ENCODE measurements at places on chromosomes 13 and 19. TPM values are rescaled to one million over a fixed set of nuclear protein-coding genes. Genes with fewer than 3 reads are reported as not detected.
A peak's percentile ranks its signal among the peaks of the same experiment; 100 is the strongest.

- DNase-seq: no peak
Measured at GRCh38 chr13:69450245-69450644, 657.4 kb upstream of the ATXN8OS start.

DNA sequence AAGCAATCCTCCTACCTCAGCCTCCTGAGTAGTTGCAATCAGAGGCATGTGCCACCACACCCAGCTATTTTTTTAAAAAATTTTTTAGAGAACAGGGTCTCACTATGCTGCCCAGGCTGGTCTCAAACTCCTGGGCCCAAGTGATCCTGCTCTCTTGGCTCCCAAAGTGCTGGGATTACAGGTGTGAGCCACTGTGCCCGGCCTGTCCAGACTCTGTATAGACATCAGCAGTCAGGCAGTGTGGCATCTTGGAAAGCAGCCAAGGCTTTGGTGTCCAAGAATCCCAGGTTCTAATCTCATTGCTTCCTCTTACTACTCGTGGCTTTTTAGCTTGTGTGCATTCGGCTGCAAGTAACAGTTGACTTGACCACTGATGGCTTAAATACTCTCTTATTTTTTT lies 43.4 kb downstream of the BICRA start:
- DNase-seq: no peak

GRCh38 chr13:106393776-106394175 lies 141.7 kb downstream of the EFNB2 start:
- no peak for DNase-seq

DNA sequence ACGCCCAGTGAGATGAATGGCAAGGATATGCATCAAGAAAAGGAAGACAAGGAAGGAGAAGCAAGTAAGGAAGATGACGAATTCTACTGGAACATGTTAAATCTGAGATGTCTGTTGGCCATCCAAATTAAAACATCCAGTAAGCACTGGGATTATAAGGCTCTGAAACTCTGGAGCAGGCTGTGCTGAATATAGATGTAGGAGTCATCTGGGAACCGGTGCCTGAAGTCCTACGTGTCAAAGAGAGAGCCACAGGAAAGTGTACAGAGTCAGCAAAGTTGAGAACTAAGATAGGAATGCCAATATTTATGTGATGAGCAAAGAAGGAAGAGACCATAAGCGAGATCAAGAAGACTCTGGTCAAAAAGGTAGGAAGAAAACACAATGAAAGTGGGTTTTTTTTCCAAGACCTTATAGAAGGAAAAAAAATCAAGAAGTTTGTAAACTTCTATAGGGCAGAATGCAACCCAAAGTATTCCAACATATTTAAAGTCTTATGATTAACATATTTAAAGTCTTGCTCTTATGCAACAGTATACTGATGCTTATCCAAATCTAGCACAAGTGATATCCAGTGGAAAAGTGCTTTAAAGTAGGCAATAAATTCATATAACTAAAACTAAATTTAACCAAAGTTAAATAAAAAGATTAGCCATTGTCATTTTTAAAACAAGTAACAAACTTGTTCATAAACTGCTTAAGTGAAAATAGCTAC lies 51.2 kb upstream of the EEF1AKMT1 start:
- no peak for DNase-seq

- DNase-seq: peak; percentile 75
Measured at GRCh38 chr13:79782541-79783205, 301.7 kb downstream of the NDFIP2 start.

- no peak for DNase-seq
Measured at GRCh38 chr13:108268466-108269112, 929 bp upstream of the TNFSF13B start.

GRCh38 chr19:44869733-44870470 lies 21.2 kb upstream of the TOMM40 start:
- DNase-seq: peak; percentile 73

- no peak for DNase-seq
Measured at GRCh38 chr19:17086120-17086519, 10.5 kb downstream of the MYO9B start.

DNA sequence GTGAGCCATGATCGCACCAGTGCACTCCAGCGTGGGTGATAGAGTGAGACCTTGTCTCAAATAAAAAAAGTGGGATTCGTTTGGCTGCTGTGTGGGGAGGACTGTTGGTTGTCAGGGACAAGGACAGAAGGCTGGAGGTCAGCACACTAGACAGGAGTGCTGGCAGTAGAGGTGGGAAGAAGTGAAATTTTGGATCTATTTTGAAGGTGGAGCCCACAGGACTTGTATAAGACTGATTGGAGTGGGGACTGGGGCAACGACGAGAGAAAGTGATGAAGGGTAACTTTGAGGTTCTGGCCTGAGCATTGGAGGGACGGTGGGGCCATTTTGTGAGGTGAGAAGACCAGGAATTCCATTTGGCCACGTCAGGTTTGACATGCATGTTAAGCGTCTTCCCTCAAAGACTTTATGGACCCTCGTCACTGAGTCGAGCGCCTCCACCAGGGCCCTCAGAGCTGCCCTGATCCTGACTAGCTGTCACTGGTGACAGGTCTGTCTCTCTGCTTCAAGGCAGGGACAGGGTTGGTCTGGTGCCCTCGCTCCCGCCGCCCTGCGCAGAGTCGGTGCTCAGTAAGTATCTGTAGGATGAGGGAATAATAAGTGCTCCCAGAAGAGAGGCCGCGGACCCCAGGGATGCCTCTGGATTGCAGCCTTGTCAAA lies 673 bp downstream of the CTU1 start:
- DNase-seq: no peak

- no peak for DNase-seq
Measured at GRCh38 chr13:35769812-35770211, 293.3 kb upstream of the MAB21L1 start.

DNA sequence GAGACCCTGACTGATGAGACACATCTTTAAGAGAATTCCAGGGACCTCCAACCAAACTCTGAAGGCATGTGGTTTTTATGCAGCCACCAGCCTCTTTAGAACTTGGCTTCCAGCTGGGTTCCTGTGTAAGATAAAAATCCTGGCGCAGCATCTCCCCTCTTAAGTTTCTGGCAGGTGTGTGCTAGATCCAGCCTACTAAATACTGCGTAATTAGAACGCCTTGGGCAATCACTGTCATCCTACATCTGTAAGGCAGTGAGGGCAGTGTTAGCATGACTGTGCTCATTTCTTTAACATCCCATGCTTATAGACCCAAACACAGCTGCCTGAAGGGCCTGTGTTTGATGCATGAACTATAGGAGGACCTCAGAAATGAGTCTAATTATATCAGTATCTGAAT lies 173.5 kb upstream of the OBI1 start:
- DNase-seq: no peak

DNA sequence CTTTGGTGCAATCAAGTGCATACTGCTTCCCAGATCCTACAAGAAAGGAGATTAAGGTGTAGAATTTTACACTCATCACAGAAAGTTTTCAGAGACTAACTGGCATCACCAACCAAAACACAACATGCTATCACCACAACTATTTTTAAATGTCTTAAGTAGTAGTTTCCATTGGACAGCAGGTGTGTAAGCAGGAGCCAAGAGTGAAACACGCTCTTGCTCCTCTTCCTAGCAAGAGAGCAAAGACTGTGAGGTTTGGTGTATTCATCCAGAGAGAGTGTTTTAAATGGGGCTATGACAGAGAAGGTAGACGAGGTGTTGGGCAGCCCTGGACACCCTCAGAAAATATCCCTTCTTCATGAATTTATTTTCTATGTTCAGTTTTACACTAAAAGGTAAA lies 12.5 kb upstream of the LILRA4 start:
- no peak for DNase-seq

DNA sequence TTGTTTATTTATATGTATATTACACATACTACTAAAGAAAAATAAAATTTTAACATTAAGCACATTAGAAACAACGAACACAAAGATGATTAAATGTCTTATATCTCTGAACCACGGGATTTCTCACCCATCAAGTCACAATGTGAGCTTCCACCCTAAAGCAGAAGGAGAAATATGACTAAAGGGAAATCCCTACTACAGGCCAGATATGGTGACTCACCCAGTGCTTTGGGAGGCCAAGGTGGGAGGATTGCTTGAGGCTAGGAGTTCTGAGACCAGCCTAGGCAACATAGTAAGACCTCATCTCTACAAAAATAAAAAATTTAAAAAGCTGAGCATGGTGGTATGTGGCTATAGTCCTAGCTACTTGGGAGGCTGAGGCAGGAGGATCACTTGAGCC lies 24.6 kb downstream of the DCT start:
- no peak for DNase-seq

GRCh38 chr13:41562541-41563178 lies 105.3 kb downstream of the RGCC start:
- DNase-seq: no peak

DNA sequence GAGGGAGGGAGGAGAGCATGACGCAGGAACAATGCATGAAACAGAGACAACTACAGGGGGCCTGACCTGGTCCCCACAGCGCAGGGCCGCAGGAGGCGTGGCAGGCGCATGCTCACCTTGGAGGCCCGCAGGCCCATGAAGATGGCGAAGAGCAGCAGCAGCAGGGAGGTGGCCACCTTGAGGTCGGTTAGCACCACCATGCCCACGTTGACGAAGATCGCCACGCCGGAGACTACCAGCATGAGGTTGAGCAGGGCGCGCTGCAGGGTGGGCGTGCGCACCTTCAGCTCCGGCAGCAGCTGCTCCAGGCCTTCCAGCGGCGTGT lies 17.0 kb downstream of the EMP3 start:
- no peak for DNase-seq

- DNase-seq: no peak
Measured at GRCh38 chr19:51980116-51980736, 6.4 kb downstream of the ZNF350 start.

- DNase-seq: no peak
Measured at GRCh38 chr19:34639491-34640085, 37.4 kb downstream of the SCGB2B2 start.

GRCh38 chr13:23752111-23753001 lies 136.8 kb downstream of the MIPEP start:
- no peak for DNase-seq

Gene SIGLEC5
- 3.1 TPM for total RNA-seq

Gene DLEU7
- total RNA-seq: 3.3 TPM

Gene UNC13A
- 0.21 TPM for total RNA-seq

Gene SLC25A30
- total RNA-seq: 26.6 TPM

Gene PLIN4
- 4.6 TPM for total RNA-seq

Gene ZNF560
- total RNA-seq: 0.83 TPM

Gene CABP5
- total RNA-seq: not detected

Gene LYL1
- total RNA-seq: 27.2 TPM

Gene IFI30
- 682 TPM for total RNA-seq

Measured in lower lobe of right lung (tissue), 2 donors.